ENCODE measurements at places on chromosomes 4 and X. TPM values are rescaled to one million over a fixed set of nuclear protein-coding genes. Genes with fewer than 3 reads are reported as not detected.
A peak's percentile ranks its signal among the peaks of the same experiment; 100 is the strongest.

- no peak for DNase-seq
Observed at GRCh38 chr4:168715896-168716295, 219.0 kb downstream of the PALLD start.

Gene AFM
- not detected for total RNA-seq

GRCh38 chr4:94831607-94832006 is 73.9 kb downstream of the BMPR1B start:
- no peak for DNase-seq

GRCh38 chr4:174714393-174715211 is 114.4 kb downstream of the GLRA3 start:
- peak; percentile 63 for DNase-seq

Gene COL4A6
- not detected for total RNA-seq

DNA sequence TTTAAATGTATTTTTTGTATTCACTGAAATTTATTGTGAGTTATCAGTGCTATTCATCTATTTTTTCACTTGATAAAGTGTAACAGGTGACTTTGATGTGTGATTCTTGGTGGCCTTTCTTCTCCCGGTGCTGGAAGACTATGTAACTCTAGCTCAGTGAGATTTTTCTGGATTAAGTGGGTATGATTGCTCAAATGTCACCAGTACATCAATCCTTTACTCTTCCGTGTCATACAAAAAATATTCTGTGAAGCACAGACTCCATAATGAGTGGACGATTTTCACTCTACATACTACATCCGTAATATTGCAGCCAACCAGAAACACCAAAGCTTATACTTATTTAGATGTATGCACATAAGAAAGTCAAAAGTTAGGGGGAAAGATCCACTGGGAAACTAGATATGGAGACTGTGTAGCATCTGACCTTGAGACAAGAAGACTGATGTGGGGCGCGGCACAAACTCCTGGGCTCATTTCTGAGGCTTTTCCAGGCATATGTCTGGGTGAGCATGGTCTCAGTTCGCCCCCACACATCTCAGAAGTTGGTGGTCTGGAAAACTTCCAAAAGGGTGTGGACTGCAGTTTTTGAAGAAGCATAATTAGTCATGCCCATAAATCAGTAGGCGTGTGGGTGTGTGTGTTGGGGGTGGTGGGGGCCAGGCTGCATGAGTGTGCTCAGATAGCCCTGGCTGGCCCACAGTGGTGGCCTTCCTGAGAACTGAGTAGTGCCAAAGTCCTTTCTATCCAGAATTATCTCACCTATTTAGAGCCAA is 53.9 kb upstream of the TENM3 start:
- DNase-seq = peak; percentile 63

DNA sequence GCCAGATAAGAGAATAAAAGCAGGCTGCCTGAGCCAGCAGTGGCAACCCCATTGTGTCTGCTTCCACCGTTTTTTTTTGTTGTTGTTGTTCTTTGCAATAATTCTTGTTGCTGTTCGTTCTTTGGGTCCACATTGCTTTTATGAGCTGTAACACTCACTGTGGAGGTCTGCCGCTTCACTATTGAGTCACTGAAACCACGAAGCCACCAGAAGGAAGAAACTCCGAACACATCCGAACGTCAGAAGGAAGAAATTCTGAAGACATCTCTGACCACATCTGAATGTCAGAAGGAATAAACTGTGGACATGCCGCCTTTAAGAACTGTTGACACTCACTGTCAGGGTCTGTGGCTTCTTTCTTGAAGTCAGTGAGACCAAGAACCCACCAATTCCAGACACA is 110.5 kb downstream of the PCDH18 start:
- DNase-seq = peak; percentile 46

DNA sequence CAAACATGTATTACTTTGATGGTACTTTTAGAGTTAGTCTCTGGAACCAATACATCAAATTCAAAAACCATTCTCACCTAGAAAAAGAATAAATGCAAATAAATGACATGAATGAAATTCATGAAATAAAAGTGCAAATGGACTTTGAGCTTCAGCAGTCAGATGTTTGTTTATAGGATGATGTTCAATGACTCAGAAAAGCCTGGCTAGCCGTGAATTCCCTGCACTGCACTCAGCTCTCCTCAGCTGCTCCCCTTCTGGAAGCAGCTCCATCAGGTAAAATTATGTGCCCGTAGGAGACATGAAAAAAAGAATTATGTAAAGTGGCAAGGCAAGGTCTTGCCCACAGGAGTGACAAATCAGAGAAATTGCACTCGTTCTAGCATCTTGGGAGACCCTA is 390.6 kb downstream of the GPM6A start:
- DNase-seq = peak; percentile 73

GRCh38 chr4:97627750-97628149 is 515.5 kb downstream of the STPG2 start:
- DNase-seq = no peak

Gene FGF5
- total RNA-seq = 15.5 TPM

DNA sequence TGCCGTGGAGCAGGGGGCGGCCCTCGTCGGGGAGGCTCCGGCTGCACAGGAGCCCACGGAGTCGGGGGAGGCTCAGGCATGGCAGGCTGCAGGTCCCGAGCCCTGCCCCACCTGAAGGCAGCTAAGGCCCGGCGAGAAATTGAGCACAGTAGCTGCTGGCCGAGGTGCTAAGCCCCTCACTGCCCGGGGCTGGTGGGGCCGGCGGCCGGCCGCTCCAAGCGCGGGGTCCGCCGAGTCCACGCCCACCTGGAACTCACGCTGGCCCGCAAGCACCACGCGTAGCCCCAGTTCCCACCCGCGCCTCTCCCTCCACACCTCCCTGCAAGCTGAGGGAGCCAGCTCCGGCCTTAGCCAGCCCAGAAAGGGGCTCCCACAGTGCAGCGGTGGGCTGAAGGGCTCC is 589.4 kb downstream of the PPP4R3C start:
- DNase-seq = no peak

DNA sequence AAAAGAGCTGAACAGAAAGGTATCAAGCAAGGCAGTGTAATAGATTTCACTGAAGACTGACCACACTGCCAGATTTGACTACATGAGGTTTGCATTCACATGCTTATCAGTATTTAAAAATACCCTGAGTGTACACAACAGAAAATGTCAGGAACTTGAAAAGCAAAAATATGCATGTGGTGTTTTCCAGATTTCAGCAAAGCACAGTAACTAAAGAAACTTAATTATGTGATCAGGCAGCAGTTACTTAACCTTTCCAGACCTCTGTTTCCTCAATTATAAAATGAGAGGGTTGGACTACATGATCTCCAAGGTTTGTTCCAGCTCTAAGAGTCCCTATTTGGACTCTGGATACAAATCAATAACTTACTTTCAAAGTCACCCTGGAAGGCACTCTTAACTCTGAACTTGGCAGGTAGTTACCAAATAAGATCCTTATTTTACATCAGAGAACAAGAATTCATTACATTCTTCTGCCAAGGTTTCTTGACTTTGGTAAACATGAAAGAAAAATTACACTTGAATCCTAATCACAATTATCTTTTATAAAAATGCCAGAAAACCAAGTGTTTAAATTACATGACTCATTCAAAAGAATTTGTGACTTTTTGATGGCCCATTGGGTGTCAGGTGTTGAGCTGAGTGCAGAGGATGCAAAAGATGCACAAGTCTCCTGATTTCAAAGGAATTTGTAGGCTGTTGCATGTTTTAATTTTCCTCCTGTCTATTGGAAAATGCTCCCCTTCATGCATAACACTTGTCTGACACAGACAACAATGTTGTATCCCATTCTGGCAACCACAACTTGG is 241.6 kb downstream of the MGST2 start:
- no peak for DNase-seq

Gene GAR1
- 8.5 TPM for total RNA-seq

DNA sequence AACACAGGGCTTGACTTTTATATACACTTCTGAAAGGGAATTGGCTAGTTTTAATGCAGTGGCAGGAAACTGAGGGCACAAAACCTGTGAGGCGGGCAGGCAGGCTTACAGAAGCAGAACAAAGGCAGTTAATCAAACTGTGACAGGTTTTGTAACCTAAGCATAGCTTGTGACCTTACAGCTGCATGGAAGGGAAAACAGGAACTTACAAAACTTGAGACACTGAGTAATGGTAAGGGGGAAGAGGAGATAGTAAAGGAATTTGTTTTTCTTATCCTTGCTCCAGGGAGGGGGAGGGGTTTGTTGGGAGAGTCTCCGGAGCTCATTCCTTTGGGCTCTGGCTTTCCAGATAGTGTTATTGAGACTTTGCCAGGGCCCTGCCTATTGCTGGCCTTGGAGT is 55.6 kb downstream of the SLITRK4 start:
- DNase-seq = no peak

DNA sequence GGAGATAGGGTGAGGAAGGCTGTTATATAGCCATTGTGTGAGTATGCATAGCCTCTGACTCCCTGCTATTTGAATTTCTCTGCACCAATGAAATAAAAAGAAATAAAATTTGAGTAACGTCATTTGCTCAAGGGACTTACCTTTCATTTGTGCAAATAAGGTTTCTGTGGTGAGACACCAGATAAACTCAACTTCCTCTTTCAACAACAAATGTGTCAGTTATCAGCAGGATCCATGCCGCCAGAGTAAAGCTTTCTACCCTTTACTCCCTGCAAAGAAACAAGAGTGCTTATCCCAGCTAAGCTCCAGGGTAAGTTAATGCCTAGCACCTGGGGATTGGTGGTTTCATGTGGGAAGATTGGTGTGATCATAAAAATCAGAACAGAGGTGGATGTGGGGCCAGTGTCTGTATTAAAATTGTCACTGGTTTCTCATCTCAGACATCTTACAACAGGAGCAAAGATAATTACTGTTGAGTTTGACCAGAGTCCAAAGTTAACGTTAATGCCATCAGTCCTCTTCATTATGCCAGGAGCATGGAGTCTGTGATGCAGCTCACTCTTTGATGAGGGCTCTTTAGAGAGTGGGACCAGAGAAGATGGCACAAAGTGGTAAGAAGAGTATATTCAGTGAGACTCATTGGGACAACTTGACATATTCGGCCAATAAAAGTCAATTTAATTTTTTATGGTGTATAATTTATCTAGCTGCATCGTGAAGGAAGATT is at the start of gene P2RY10:
TSS of gene P2RY10 (plus strand) at position 206 of the 727 bp plus-strand sequence. CDS start 15,130 bp downstream, outside the sequence.
- no peak for DNase-seq

DNA sequence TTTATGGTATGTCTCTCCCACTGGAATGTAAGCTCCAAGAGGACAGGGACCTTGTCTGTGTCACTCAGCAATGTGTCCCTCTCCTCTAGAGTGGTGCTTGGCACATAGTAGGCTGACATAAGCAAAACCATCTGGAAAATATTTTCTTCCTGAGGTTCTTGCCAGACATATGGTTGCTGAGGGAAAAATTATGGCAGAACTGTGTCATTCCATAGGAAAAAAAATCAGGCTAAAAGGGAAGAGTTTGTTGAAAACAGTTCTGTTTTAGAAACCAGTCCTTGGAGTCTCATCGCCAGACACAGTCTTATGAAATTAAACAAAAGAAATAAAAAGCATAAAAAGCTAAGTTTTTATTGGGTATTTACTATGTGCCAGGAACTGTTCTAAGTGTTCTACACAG is 60.9 kb downstream of the RTL9 start:
- DNase-seq = no peak

DNA sequence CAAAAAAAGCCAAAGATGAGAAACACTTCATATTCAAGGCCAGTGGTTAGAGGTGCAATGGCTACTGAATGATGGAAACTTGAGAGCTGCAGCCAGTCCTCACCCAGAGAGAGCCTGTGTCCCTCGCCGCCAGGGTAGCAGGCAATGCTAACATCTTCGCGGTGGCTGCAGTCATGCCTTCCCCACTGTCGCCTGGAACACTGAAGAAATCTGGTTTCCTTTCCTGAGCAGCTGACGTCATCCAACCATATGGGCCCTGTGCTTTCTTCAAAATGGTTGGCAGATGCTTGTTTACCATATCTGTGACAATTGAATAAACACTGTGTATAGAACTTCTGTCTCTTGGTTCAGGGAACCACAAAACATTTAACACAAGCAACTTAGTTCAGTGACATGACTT is 39.7 kb downstream of the PRSS12 start:
- DNase-seq = no peak

- DNase-seq = peak; percentile 79
Observed at GRCh38 chr4:52911684-52912294, 49.7 kb downstream of the RASL11B start.

DNA sequence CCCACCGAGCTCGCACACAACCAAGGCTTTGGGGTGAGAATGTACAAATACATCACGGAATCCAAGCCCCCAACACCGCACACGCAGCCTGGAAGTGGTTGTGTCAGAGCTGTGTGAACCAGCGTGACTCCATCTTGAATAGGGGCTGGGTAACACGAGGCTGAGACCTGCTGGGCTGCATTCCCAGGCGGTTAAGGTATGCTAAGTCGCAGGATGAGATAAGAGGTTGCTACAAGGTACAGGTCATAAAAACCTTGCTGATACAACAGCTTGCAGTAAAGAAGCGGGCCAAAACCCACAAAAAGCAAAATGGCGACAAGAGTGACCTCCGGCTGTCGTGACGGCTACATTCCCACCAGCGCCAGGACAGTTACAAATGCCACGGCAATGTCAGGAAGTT is 258.4 kb downstream of the DHRSX start:
- no peak for DNase-seq

- DNase-seq = no peak
Observed at GRCh38 chr4:158018831-158019230, 154.0 kb downstream of the GASK1B start.

DNA sequence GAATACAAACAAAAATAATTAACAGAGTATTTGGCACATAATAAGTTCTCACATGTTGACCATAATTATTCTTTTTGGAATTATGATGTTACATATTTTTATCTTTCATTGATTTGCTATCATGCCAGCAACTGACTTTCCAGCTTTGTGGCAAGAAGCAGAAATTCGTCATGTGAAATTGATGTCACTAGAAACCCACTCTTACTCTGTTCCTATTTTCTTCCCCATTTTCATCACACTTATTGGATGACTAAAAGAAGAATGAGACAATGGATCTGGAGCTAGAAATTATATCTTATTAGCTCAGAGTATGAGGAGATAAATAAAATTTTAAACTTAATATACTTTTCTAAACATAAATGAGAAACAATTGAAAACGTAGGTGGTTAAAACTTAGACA is 31.9 kb downstream of the EGF start:
- no peak for DNase-seq

Gene CT83
- not detected for total RNA-seq

DNA sequence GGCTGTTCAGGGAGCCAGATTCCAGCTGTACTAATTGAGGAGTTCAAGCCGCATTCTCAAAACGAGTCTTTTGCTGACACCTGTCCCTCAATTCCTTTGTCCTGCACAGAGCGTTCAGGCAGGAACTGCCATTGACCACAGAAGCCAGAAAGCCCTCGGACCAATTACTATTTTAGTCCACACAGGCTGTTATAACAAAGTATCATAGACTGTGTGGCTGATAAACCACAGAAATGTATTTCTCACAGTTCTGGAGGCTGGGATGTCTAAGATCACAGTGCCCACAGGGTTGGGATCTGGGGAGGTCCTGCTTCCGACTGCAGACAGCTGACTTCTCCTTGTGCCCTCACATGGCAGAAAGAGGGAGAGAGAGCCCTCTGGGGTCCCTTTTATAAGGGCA is 119.8 kb upstream of the ATP6AP2 start:
- no peak for DNase-seq

Gene RBM46
- not detected for total RNA-seq

Gene NPY2R
- total RNA-seq = not detected

Gene PI4K2B
- total RNA-seq = 29.2 TPM
